ENCODE measurements at places on chromosomes 5 and 9. TPM values are rescaled to one million over a fixed set of nuclear protein-coding genes. Genes with fewer than 3 reads are reported as not detected.

FOXD4L4 gene
- not detected for polyA plus RNA-seq

DNA sequence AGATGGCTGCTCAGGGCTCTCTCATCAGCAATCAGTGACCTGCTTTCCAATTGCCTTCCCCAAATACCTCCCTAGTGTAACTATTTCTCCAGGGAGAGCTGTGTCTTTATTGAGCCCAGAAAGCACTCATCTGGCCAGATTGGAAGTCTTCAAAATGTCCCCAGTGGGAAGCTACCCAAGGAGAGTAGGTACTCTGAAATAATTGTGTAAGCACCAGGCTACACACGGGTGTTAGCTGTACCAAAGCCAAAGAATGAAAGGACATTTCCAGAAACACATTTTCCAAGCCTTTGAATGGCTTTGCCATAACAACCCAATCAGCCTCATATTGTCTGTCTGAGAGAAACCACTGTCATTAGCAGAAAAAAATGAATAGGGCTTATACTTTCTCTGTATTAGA is 318.8 kb downstream of the FAM170A start:
- no peaks in the 10 kb centered on the region for H3K27me3 ChIP-seq
- no peaks in the 10 kb centered on the region for H3K4me1 ChIP-seq
- H3K36me3 ChIP-seq = no peaks in the 10 kb centered on the region

DNA sequence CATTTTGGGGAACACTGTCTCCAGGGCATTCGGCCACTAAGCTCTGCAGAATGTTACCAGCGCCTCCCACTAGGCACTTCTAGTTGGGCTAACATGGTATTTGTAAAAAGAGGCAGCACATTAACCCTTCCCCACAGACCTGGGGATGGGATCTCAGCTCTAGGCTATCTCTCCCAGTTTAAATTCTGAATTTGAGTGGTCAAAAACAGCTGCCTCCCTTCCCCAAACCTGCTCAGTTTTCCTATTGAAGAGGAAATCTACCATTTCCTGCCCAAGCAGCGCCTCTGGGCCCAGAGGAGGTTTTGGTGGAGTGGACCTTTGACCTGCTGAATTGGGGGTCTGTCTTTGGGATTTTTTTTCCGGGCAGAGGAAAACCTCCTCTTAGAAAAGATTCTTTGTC is 53.2 kb downstream of the ENC1 start:
- no peaks in the 10 kb centered on the region for H3K4me1 ChIP-seq
- no peak overlapping the region for H3K27ac ChIP-seq
- no peak for DNase-seq
- H3K27me3 ChIP-seq = 0 out of 2 replicates have a peak, but pooled peaks cover 1% of the 10 kb centered on the region
- no peaks in the 10 kb centered on the region for H3K36me3 ChIP-seq

GRCh38 chr5:97067296-97067850 is 75.0 kb downstream of the LIX1 start:
- H3K4me3 ChIP-seq = no peak overlapping the region
- no peak overlapping the region for H3K27ac ChIP-seq
- no peak for DNase-seq
- H3K4me1 ChIP-seq = no peaks in the 10 kb centered on the region

- H3K4me3 ChIP-seq = no peak overlapping the region
- no peaks in the 10 kb centered on the region for H3K27me3 ChIP-seq
- no peak overlapping the region for H3K27ac ChIP-seq
- H3K4me1 ChIP-seq = peaks cover 2% of the 10 kb centered on the region
- no peaks in the 10 kb centered on the region for H3K36me3 ChIP-seq
Measured at GRCh38 chr9:15211815-15212495, 95.1 kb downstream of the TTC39B start.

DNA sequence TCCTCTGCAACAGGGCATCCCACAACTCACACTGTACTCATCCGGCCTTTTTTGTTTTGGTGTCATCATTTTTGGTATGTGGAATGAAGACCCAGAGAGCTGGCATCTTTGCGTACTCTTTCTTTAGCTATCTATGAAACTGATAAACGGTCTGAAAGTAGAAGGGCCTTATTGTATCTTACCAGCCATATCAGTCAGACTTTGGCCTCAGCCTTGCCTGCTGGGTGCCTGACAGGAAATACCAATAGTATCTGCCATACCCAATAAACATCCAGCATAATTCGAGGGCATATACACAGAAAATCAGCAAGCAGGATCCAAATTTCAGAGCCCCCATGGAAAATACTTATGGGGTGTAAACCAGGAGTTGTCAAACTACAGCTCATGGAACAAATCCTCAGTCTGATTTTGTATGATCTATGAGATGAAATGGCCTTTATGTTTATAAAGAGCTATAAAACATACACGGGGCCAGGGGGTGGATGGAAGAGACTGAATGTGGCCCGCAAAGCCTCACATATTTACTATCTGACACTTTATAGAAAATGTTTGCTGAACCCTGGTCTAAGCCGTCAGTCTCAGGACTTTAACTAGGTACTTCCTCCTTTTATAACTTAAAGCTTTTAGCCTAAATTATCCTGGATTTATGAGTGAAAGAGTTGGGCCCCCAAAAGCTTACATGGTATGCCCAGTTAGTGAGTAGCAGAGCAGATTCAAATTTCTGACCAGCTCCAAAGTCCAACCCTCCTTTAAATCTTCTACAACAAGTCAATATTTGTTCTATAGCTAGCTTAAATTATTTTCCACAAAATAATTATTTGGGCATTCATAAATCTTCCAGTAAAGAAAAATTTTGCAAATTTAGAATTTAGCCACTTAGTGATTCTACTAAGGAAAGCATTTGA is 308.0 kb upstream of the PUM3 start:
- H3K4me1 ChIP-seq = no peaks in the 10 kb centered on the region
- H3K27me3 ChIP-seq = no peaks in the 10 kb centered on the region
- H3K36me3 ChIP-seq = no peaks in the 10 kb centered on the region
- no peak overlapping the region for H3K27ac ChIP-seq
- no peak overlapping the region for H3K4me3 ChIP-seq

- no peaks in the 10 kb centered on the region for H3K4me1 ChIP-seq
- no peaks in the 10 kb centered on the region for H3K36me3 ChIP-seq
- H3K27me3 ChIP-seq = no peaks in the 10 kb centered on the region
- no peak overlapping the region for H3K4me3 ChIP-seq
- no peak overlapping the region for H3K27ac ChIP-seq
Measured at GRCh38 chr9:281741-282645, 67.3 kb downstream of the DOCK8 start.

GRCh38 chr9:119559986-119560385 is 190.8 kb upstream of the BRINP1 start:
- H3K36me3 ChIP-seq = no peaks in the 10 kb centered on the region
- no peak for DNase-seq
- H3K27ac ChIP-seq = no peak overlapping the region

LCNL1 gene
- 0.15 TPM for polyA plus RNA-seq

DNA sequence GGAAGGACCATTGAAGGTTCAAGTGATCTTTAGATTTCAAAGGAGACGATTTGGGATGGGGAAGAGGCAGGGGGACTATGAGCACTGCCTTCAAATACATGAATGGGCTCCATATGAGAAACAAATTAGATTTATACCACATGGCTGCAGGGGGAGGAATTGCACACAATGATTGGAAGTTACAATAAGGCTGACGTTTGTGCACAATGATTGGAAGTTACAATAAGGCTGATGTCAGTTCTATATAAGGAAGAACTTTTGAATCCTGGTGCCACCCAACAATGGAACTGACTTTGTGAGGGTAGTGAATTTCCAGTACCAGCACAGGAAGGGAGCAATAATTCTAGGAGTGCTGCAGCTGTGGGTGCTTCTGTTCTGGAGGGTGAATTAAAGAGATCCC is 95.7 kb upstream of the PTGER4 start:
- H3K4me3 ChIP-seq = no peak overlapping the region
- DNase-seq = no peak
- no peaks in the 10 kb centered on the region for H3K36me3 ChIP-seq
- no peaks in the 10 kb centered on the region for H3K4me1 ChIP-seq
- no peaks in the 10 kb centered on the region for H3K27me3 ChIP-seq

GRCh38 chr5:151718153-151718552 is 31.4 kb upstream of the SPARC start:
- peak overlapping the region; percentile 88 for H3K27ac ChIP-seq
- no peaks in the 10 kb centered on the region for H3K27me3 ChIP-seq
- no peaks in the 10 kb centered on the region for H3K36me3 ChIP-seq
- H3K4me1 ChIP-seq = peaks cover 16% of the 10 kb centered on the region

DNA sequence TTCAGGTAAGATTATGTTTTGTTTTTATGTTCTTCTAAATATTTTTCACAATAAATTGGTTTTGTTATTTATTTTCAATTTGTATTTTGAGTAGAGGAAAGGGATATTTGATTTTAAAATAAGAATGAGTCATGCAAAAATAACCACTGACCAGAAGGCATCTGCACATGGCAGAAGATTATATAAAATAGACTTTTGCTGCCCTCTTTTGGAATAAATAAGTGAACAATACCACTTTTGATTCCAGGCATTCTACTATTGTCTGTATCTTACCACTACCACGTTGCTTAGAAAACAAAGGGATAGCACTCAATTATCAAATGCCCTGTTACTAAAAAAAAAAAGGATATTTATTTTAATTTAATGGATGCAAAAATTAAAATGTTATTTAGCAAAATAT is 227.3 kb upstream of the ITGA1 start:
- no peaks in the 10 kb centered on the region for H3K4me1 ChIP-seq
- H3K36me3 ChIP-seq = no peaks in the 10 kb centered on the region
- no peak overlapping the region for H3K27ac ChIP-seq
- DNase-seq = no peak
- no peak overlapping the region for H3K4me3 ChIP-seq
- no peaks in the 10 kb centered on the region for H3K27me3 ChIP-seq

DNA sequence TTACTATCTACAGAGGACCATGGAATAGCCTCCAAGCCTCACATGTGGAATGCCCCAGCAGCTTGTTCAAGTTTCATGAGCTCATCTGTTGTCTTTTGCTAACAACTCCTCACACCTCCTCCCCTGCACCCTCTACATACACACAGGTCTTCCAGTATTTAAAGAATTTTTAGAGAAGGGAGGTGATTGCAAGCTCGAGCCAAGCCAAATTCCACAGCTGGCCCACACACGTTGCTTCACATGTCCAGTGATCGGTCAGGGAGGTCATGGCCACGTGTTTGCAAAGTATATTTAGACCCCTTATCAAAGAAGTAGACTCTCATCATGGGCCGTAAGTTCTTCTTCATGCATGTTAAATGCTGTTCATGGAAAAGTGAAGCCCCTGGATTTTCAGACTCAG is 281.7 kb downstream of the OSTF1 start:
- H3K27ac ChIP-seq = no peak overlapping the region
- no peak overlapping the region for H3K4me3 ChIP-seq
- no peaks in the 10 kb centered on the region for H3K36me3 ChIP-seq
- no peaks in the 10 kb centered on the region for H3K27me3 ChIP-seq
- no peaks in the 10 kb centered on the region for H3K4me1 ChIP-seq

DCAF12 gene
- polyA plus RNA-seq = 12.6 TPM

- no peaks in the 10 kb centered on the region for H3K36me3 ChIP-seq
- H3K4me3 ChIP-seq = no peak within 1 kb of the TSS
- H3K4me1 ChIP-seq = no peaks in the 10 kb centered on the region
- peak; percentile 1 for DNase-seq
- peaks cover 27% of the 10 kb centered on the region for H3K27me3 ChIP-seq
Measured at GRCh38 chr5:90558344-90559192, at the start of gene ADGRV1. ADGRV1 (plus strand) TSS chr5:90558797; CDS start chr5:90558896, 99 bp downstream.

GRCh38 chr5:151703227-151703626 is 16.5 kb upstream of the SPARC start:
- no peak overlapping the region for H3K27ac ChIP-seq
- no peaks in the 10 kb centered on the region for H3K27me3 ChIP-seq
- no peak for DNase-seq

CEP72 gene
- 5.2 TPM for polyA plus RNA-seq

DNA sequence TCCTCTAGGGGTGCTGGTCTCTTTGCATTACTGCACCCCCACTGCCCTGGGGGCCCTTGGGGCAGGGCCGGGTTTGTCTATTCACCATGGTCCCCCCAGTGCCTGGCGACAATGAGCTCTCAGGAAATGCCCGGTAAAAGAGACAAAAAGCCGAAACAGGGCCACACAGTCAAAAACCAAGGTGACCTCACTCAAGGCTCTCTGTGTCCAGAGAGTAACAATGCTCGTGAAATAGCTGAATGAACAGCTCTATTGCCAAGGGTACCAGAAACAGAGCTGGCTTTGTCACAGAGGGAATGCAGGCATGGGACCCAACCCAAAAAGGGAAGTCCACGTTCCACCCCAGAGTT is 16.0 kb downstream of the SH3PXD2B start:
- DNase-seq = no peak
- peaks cover 23% of the 10 kb centered on the region for H3K4me1 ChIP-seq
- no peaks in the 10 kb centered on the region for H3K27me3 ChIP-seq
- H3K4me3 ChIP-seq = no peak overlapping the region

SHISAL2B gene
- not detected for polyA plus RNA-seq

CD72 gene
- polyA plus RNA-seq = 0.09 TPM

GRCh38 chr9:75658301-75658905 is 232.1 kb upstream of the PCSK5 start:
- H3K27me3 ChIP-seq = no peaks in the 10 kb centered on the region
- no peaks in the 10 kb centered on the region for H3K36me3 ChIP-seq
- H3K4me1 ChIP-seq = no peaks in the 10 kb centered on the region
- H3K27ac ChIP-seq = peak overlapping the region; percentile 47
- no peak overlapping the region for H3K4me3 ChIP-seq

GRCh38 chr5:157387683-157388093 is 72.3 kb upstream of the NIPAL4 start:
- H3K27me3 ChIP-seq = no peaks in the 10 kb centered on the region
- H3K4me3 ChIP-seq = no peak overlapping the region
- peak overlapping the region; percentile 22 for H3K27ac ChIP-seq
- no peaks in the 10 kb centered on the region for H3K36me3 ChIP-seq
- peak; percentile 98 for DNase-seq

DNA sequence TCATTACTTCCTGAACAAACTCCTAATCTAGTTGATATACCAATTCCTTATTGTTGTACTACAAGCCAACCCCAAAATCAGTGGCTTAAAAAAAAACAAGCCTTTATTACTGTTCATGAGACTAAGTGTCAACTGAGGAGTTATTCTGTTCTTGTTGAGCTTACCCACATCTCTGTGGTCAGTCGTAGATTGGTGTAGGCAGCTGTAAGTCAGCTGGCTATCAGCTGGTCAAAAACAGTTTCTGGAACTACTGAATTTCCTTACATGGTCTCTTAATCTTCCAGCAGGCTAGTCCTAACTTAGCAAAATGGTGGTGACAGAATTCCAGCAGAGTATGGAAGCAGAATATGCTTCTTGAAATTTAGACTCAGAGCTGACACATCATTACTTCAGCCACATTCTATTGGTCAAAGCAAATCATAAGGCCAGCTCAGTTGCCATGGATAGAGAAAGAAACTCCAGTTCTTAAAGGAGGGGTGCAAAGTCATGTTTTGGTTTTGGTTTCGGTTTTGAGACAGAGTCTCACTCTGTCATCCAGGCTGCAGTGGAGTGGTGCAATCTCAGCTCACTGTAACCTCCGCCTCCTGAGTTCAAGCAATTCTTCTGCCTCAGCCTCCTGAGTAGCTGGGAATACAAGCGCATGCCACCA is 386.1 kb upstream of the MPDZ start:
- H3K4me3 ChIP-seq = no peak overlapping the region
- no peaks in the 10 kb centered on the region for H3K36me3 ChIP-seq
- H3K27ac ChIP-seq = no peak overlapping the region
- no peaks in the 10 kb centered on the region for H3K4me1 ChIP-seq
- DNase-seq = peak; percentile 24
- H3K27me3 ChIP-seq = no peaks in the 10 kb centered on the region

GABRA6 gene
- not detected for polyA plus RNA-seq

LRRC19 gene
- not detected for polyA plus RNA-seq

LHFPL2 gene
- polyA plus RNA-seq = 5.0 TPM

SMIM33 gene
- polyA plus RNA-seq = not detected

STK32A gene
- polyA plus RNA-seq = 0.03 TPM

FRMPD1 gene
- polyA plus RNA-seq = not detected

LCN2 gene
- not detected for polyA plus RNA-seq

Data from IMR-90 (cell line).